ENCODE measurements at places on chromosomes 2 and 18. TPM values are rescaled to one million over a fixed set of nuclear protein-coding genes. Genes with fewer than 3 reads are reported as not detected.

TUBA3E gene
- total RNA-seq: not detected

WDR12 gene
- 90.2 TPM for total RNA-seq

USP34 gene
- 125 TPM for total RNA-seq

IL1R1 gene
- total RNA-seq: 0.19 TPM

NGEF gene
- not detected for total RNA-seq

KCNE4 gene
- not detected for total RNA-seq

TDRD15 gene
- 0.14 TPM for total RNA-seq

UGT1A4 gene
- not detected for total RNA-seq

DNA sequence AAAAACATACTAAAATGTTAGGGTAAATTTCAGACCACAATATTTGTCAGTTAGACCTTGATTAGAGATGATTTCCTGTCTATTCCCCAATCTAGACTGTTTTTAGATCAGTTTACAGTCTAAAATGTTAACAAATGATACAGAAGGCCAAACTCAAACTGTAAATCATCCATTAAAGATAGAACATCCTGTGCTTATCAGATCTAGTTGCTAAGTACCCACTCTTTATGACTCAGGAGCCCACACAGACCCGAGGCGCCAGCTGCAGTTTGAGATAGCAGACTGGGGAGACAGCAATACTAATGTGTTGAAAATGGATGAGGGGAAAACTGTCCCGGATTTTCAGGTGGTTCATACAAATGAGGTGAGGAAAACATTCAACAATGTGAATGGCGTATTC is 113.3 kb downstream of the SCG2 start:
- DNase-seq: no peak

DNA sequence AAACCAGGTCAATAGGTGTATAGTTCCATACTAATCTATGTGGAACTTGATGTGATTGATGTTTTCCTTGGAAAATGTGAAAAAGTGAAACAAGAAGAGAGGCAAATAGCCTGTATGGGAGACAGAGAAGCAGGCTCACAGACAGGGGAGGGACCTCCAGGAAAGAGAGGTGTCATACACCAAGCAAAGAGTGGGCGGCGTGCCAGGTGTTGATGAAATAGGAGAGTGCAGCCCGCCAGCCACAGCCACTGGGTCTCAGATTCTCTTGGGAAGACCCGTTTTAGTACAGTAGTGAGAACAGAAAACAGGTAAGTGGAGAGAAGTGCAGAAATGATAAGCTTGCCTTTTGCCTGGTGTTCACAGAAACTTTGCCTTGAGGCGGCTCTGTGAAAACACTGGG is 301.9 kb downstream of the ZNF407 start:
- DNase-seq: no peak

DNA sequence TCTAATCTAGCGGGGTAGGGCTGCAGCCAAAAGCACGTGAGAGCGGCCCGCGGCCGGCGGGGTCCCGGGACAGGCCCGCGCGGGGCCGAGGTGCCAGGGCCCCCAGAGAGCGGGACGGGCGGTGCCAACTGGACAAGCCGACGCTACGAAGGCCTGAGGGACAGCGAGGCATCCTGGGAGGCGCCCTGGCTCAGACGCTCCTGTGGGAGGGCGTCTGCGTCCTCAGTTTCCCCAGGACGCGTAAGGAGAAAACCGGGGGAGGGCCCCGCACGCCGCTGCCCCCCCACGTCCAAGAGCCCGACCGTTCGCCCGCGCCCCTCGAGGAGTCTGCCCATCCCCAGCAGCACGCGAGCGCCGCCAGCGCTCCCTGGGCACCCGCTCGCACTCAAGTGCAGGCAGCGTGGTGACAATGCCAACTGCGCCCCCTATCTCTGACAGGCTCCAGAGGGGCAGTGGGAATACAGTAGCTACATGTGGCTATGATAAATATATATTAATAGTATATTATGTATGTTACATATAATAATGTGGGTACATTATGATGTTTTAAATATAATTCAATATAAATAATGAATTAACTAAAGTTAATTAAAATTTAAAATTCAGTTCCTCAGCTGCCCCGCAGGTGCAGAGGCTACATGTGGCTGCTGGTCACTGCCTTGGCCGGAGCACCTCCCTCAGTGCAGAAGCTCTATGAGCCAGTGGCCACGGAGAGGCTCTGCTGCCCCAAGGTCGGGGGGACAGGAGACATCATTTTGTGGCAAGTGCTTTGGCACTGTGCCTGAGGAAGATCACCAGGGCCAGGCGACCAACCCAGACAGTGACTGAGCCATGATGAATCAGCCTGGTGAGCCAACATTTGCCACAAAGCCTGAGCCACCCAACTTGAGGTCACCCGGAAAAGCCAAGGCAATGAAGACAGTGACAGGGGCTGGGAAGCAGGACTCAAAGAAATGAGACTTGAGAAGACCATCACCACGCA is 5.5 kb upstream of the SFT2D3 start:
- DNase-seq: no peak

DNA sequence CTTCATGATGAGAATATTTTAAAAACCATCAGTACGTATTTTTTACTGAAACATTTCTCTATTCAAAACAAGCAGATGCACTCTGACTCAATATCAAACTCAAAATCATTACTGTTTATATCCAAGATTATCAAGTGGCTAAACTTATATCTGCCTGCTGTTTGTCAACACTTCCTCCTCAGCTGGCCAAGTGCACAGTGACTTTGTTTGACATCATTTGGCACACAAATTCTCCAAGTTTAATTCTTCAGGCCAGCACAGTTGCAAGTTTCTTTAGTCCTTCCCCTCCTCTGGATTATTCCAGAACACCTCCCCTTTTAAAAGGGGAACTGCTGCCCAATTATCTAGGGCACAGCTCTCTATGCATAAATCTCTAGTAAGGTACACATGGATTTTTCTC is 346.6 kb downstream of the FSIP2 start:
- DNase-seq: no peak

DNA sequence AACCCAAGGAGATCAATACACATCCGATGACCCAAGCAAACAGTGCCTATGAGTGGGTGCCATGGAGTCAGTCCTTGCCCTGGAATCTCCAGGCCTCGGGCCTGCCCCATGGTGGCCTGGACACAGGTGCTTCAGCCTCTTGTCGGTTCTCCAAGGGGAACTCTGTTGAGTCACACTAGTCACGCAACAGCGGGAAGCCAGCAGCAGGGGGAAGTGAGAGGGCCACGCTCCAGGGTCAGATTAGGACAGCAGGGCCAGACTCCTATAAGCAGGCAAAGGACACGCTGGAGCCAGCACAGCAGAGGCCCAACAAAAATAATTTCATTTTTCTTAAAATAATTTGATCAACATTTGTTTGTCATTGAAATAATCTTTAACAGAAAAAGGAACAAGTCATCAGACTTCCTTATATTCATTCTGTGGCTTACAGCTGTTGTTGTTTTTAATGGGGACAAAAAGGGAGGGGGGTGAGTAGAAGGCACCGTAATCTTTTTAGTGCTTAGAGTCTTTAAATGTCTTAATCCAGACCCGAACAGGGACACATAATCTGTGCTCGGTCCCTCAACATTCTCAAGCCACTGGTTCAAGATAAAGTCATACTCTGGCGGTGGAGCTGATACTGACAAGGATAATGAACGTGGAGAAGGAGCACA is 16.4 kb upstream of the ARMC9 start:
- DNase-seq: no peak

DNA sequence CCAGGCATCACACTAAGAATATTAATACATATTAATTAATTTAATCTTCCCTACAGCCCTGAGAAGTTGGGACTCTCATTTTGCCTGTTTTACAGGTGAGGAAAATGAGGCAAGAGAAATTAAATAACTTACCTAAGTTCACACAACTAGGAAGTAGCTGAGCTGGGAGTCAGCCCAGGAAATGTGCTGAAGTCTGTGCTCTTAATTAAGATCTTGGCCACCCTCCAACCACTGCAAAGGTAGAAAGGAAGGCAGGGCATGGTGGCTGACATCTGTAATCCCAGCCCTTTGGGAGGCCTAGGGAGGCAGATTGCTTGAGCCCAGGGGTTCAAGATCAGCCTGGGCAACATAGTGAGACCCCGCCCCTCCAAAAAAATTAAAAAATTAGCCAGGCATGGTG is 12.9 kb upstream of the MGAT4A start:
- no peak for DNase-seq

GRCh38 chr2:46561731-46562450 is 82.5 kb downstream of the TMEM247 start:
- DNase-seq: no peak

DNA sequence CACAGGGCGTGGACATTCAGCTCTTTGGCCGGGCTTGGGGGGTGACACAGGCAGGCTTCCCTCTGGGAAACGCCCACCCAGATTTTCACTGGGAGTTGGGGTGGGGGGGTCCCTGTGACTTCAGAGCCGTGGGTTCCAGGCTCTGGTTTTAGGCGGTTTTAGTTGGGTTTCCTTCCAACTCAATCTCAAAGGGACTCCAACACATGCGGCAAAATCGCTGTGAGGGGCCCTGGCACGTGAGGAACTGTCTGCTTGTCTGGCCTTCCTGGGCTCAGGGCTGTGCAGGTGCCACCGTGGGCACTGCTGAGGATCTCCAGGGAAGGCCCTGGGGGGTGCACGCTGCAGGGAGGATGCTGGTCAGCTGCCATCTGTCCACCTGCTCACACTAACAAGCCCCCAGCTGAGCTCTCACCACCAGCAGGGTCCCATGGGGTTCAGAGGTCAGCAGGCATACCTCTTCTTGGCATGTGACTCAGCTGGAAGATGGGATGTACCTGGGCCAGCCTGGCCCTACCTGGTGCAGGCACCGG is 11.7 kb downstream of the HS6ST1 start:
- peak; percentile 50 for DNase-seq

- no peak for DNase-seq
Measured at GRCh38 chr18:72261590-72261989, 282.6 kb downstream of the CBLN2 start.

- DNase-seq: no peak
Measured at GRCh38 chr2:62424899-62425298, 81.1 kb downstream of the TMEM17 start.

DNA sequence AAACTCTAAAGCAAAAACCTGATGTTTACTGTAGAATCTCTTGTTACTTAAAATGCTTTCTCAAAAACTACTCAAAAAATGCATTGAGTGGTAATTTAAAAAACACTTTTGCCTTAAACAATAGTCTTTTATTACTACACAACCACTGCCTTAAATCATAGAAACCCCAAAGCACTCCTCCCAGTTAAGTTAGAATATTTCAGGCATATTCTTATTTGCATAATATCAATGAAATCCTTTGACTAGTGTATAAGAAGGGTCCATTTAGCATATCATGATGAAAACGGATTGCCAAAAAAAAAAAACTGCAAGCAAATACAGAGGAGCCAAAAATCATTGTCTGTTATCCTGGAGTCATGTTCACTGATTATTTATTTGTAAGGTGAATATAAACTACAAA is 119.2 kb downstream of the PTPRM start:
- DNase-seq: no peak

- DNase-seq: no peak
Measured at GRCh38 chr2:135984199-135985017, 1.0 kb downstream of the DARS1 start.

DNA sequence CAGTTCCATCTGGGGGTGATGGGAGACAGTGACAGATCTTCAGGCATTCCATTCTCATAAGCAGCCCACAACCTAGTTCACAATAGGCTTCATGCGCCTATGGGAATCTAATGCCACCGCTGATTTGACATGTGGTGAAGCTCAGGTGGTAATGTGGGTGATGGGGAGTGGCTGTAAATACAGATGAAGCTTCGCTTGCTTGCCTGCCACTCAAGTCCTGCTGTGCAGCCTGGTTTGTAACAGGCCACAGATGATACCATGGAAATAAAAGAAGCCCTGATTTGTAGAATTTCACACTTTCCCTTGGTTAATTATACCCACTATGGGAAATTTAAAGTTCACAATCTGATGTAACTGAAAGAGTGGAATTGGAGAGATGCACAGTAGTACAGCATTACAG is 40.5 kb upstream of the CXXC1 start:
- no peak for DNase-seq

DNA sequence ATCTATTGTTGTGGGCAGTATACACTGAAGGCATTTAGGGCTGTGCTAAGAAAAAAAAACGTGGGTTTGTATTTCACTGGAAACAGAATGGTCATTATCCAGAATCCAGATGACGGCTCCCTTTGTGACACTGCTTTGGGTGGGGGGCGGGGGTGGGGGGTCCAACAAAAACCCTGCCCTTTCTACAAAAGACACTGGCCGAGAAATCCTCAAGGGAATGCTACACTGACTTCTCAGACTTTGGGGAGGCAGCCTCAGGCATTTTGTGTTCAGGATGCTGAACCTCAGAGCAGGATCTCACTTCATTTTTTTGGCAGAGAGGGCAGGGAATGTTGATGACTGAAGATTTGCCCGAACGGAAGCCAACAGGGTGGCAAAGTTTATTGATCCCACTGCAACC is 417.1 kb downstream of the HRH4 start:
- DNase-seq: no peak

GRCh38 chr18:11498821-11499220 is 110.6 kb upstream of the SLC35G4 start:
- DNase-seq: no peak
